ENCODE measurements at places on chromosomes 4 and X.

DNA sequence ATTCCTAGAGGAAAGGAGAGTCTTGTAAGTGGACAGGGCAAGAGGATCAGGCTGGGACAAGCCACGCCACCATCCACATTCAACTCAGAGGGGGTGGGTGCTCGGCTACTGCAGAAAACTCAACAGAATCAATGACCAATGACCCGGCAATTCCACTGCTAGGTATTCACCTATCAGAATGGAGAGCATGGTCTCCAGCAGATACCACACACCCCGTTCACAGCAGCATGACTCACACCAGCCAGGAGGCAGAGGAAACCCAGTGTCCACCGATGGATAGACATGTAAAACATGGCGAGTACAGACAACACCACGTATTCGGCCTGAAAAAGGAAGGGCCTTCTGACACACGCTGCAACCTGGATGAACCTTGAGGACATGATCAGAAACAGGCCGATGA lies 175.9 kb downstream of the AFAP1 start:
- DNase-seq = no peak

- DNase-seq = no peak
Observed at GRCh38 chr4:1099684-1100335, 13.6 kb downstream of the RNF212 start.

GRCh38 chr4:2487632-2488031 lies 18.7 kb downstream of the RNF4 start:
- DNase-seq = no peak

DNA sequence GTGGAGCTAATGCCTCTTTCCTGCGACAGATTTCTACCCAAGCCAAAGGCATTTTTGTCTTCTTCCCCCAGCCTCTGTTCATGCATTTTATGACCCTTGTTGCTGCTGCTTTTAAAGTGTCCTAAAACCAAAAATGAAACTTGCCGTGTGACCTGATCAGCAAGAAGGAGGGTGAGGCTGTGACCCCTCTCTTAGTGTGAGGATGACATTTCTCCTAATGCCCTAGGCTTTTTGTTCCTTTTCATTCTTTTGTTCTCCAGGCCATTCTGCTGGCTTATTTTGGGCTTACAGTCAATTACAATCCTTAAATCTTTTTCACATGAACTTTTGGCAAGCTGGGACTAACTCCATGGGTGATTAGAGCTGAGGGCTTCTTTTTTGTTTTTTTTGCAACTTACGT lies 34.4 kb downstream of the PTTG2 start:
- DNase-seq = no peak

GRCh38 chr4:123408471-123409084 lies 12.0 kb downstream of the SPRY1 start:
- no peak for DNase-seq

GRCh38 chr4:122914292-122914904 lies 8.0 kb downstream of the NUDT6 start:
- no peak for DNase-seq

- no peak for DNase-seq
Observed at GRCh38 chr4:38495446-38495845, 168.6 kb upstream of the KLF3 start.

DNA sequence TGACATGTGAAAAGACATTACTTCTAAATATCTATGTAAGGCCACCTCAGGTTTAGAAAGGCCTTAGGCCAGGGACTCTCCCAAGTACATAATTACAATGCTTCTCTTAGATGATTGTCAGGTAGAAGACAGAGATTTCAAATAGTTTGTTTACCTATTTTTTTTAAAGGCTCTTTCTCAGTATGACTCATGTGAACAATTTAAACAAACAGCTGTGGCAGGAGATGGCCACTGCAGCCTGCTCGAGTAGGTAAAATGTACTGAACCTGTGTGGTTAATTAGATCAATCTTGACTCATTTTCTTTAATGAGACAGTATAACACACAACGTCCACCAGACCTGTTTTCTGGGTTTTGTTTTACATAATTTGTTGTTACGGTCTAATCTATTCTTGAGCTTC lies 50.2 kb downstream of the LEF1 start:
- no peak for DNase-seq

- DNase-seq = no peak
Observed at GRCh38 chr4:110778521-110778920, 155.6 kb upstream of the PITX2 start.

- no peak for DNase-seq
Observed at GRCh38 chrX:446245-446644, 59.5 kb upstream of the PPP2R3B start.

GRCh38 chrX:107871136-107871535 lies 45.5 kb downstream of the MID2 start:
- no peak for DNase-seq

Data from stimulated activated CD8-positive, alpha-beta memory T cell treated with anti-CD3 and anti-CD28 coated beads, Interleukin-7, amount 100 ng/mL, for 24 hours (primary cell).